ENCODE measurements at places on chromosomes 16 and 17. TPM values are rescaled to one million over a fixed set of nuclear protein-coding genes. Genes with fewer than 3 reads are reported as not detected.

SYT17 gene
- total RNA-seq = 4.0 TPM

CNTNAP4 gene
- 0.82 TPM for total RNA-seq

KRT28 gene
- not detected for total RNA-seq

UNC13D gene
- total RNA-seq = 4.7 TPM

ODF4 gene
- total RNA-seq = not detected

NT5M gene
- total RNA-seq = 2.2 TPM

OR4D1 gene
- not detected for total RNA-seq

AATK gene
- total RNA-seq = 1.5 TPM

ALOX15B gene
- 7.3 TPM for total RNA-seq

SHPK gene
- total RNA-seq = 11.6 TPM

SNF8 gene
- total RNA-seq = 67.5 TPM

PTX4 gene
- not detected for total RNA-seq

MYOCD gene
- 1.1 TPM for total RNA-seq

HS3ST2 gene
- 5.7 TPM for total RNA-seq

DOC2B gene
- total RNA-seq = 13.9 TPM

C17orf78 gene
- not detected for total RNA-seq

GAS2L2 gene
- total RNA-seq = 0.22 TPM

BIRC5 gene
- 2.2 TPM for total RNA-seq

CHST4 gene
- 0.34 TPM for total RNA-seq
